COR-L47 (cell line): ENCODE measurements at places on chromosomes 12 and 14.

DNA sequence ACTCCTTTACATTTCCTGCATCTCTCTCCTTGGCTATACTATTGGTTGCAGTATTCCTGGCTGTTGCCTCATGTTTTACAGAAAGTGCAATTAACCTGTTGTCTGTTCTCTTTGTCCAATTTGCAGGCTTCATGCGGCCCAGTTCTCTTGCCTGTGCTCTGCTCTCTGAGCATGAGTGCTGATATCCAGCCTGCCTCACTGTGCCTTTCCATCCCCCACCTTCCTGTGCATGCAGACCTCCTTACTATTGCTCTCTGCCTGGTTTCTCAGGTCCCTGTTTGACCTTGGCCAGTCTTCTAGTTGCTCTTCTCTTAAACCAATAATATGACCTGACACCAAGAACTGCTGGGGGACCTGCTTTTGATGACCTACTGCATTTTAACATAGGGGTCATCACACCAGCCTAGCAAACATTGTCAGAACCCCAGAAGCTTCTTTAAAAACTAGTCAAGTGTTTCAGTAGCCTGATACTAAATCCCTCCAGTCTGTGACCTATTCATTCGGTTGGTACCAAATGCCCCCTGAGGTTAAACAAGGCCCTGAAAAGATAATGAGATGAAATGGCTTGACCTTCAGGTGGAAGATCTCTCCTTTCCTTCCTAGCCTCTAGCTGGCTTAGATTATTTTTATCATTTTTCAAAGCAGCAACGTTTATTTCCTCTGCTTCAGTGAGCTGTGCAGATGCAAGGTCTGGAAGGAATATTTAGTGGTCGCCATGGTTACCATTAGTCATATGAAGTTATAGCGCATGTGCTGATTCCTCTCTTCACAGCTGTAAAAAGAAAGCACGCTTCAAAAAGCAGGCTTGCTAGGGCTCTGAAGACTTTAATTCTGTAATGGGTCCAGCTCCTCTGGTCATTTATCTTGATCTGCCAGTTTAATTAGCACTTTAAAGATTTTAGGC is 216.5 kb downstream of the PHLDA1 start:
- DNase-seq: no peak

DNA sequence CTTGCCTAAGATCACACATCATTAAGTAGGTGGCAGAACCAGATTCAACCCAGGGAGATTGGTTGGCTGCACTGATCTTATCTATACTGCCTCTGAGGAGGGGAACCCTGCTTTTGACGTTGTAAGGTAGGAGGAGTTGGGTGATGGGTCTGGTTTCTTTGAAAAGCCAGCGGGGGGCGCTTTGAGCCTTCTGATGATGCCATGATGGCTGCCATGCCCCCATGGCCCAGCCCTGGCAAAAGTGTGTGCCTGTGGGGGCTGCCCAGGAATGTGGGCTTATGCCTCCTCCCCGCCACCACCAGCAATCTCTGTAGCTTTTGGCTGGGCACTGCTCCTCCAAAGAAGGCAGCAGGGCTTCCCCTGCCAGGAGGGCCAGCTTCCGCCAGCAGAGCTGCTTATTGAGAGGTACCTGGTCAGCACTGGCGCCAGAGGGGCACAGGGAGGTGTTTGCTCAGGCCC is 224.3 kb downstream of the SLC41A2 start:
- no peak for DNase-seq

- DNase-seq: no peak
Measured at GRCh38 chr14:64601571-64601970, 51.8 kb downstream of the PPP1R36 start.

- DNase-seq: no peak
Measured at GRCh38 chr12:93387780-93388179, 10.1 kb downstream of the NUDT4 start.

DNA sequence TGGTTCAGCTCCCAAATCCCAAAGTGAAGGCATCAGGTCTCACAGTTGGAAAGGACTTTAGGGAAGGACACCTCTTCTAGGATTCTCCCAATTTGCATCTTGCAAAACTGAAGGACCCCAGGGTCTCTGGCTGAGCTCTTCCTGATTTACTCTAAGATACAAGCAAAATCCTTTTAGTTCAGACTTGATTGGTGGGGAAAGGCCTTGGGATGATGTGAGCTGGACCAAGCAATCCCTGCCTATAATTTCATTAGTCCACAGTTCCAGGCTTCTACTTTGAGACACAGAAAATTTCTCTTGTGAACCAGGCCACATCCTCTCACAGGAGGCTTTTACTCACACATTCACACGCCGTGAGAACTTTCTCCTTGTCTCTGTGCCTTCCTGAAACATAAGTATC is 23.6 kb upstream of the VWF start:
- DNase-seq: no peak

DNA sequence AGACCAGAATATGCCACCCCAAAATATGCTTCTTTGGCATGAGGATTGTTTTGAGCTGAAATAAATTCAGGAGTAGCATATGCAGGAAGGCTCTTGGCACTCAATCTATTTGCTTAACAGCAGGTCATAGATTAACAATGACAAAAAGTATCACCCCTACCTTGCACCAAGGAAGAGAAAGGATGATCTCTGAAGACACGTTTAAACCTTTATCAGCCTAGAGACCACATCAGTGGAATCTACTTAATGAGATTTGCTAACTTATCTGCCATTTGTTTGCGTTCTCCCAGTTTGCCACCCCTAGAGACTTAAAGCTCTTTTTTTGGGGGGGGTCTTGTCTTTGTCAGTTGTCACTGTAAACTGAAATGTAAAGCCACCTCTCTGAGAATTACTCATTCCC is 1278.7 kb upstream of the USP15 start:
- DNase-seq: no peak

GRCh38 chr12:62784576-62784975 is 150.4 kb downstream of the PPM1H start:
- DNase-seq: no peak

- DNase-seq: no peak
Measured at GRCh38 chr12:47035484-47035883, 43.9 kb upstream of the PCED1B start.

GRCh38 chr12:53755893-53756292 is 4.1 kb upstream of the CISTR start:
- no peak for DNase-seq

- no peak for DNase-seq
Measured at GRCh38 chr12:82015623-82016347, 256.6 kb upstream of the PPFIA2 start.

DNA sequence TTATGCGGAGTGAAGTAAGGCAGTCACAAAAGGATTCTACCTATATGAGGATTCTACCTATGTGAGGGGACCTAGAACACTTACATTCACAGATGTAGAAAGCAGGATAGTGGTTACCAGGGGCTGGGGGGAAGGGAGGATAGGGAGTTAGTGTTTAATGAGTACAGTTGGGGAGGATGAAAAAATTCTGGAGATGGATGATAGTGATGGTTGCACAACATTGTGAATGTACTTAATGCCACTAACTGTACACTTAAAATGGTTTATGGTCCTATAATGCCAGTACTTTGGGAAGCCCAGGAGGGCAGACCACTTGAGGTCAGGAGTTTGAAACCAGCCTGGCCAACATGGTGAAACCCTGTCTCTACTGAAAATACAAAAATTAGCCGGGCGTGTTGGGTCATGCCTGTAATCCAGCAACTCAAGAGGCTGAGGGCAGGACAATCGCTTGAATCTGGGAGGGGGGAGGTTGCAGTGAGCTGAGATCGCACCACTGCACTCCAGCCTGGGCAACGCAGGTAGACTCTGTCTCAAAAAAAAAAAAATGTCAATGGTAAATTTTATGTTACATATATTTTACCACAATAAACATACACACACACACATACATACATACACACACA is 25.4 kb downstream of the SVOP start:
- no peak for DNase-seq

- DNase-seq: no peak
Measured at GRCh38 chr14:92933481-92933880, 10.5 kb downstream of the CHGA start.

DNA sequence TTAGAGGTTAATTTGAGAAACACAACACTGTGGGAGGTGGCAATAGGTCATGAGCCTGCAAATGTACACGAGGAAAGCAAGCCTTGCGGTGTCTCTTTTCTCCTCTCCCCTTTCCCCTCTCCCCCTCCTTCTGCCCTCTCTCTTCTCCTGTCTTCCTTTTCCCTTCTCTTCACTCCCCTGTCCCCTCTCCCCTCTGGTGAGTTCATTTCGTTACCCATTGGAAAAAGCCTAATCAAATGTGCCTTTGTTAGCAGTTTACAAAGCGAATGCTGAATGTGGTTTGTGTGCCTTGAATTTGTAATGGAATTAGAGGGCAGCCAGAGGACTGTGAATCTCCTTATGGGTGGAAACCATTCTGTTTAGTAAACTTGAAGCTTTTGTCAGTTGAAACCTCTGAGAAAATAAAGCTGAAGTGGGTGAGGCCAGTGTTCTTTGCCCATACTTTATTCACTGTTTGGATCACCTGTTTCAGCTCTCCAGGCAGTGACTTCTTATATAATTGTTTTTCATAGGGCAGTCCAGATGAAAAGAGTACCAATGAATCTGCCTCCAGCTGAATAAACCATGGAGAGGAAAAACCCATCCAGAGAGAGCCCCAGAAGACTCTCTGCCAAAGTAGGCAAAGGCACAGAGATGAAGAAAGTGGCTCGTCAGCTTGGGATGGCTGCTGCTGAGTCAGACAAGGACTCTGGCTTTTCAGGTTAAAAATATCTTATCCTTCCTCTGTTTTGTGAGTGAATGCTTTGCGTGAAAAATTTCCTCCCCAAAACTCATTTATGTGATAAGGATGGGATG is 7.3 kb downstream of the CIPC start:
- no peak for DNase-seq

DNA sequence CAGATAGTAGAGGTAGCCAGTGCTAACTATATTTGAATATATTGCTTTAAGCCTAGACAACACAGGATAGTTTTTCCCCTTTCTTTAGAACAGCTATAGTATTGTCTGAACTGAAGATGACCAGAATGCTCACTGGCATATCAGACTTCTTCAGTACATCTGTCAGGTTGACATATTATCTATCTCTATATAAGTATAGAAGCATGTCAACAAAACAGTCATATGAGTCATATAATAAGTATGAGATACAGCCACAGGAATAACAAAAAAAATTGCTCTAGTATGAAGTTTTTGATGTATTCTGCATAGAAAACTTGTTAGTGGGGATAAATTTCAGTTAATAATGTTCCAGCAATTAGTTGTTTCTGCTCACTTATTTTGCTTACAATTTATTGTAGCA is 767.7 kb downstream of the LRFN5 start:
- no peak for DNase-seq

- DNase-seq: no peak
Measured at GRCh38 chr12:121637231-121637914, 11.0 kb downstream of the ORAI1 start.

GRCh38 chr12:12126551-12126950 is 55.8 kb downstream of the BCL2L14 start:
- no peak for DNase-seq

- DNase-seq: no peak
Measured at GRCh38 chr12:87302126-87302745, 727.0 kb downstream of the C12orf50 start.

DNA sequence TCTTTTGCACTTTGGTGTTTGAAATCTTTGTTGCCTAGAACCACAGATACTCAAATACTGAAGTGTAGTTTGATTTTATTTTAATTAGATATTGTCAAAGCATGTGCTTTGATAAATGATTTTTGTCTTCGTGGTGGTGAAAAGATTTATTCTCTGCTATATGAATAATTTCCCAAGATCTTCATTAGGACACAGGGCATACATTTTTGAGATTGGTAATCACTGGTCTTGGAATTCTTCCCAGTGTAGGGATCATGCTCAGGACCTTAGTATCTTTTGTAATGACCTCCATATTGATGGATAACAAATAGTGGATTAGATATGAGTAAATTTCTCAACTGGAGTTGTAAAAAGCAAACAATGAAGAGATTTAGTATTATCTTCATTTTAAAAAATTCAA is 28.2 kb downstream of the TBK1 start:
- no peak for DNase-seq

DNA sequence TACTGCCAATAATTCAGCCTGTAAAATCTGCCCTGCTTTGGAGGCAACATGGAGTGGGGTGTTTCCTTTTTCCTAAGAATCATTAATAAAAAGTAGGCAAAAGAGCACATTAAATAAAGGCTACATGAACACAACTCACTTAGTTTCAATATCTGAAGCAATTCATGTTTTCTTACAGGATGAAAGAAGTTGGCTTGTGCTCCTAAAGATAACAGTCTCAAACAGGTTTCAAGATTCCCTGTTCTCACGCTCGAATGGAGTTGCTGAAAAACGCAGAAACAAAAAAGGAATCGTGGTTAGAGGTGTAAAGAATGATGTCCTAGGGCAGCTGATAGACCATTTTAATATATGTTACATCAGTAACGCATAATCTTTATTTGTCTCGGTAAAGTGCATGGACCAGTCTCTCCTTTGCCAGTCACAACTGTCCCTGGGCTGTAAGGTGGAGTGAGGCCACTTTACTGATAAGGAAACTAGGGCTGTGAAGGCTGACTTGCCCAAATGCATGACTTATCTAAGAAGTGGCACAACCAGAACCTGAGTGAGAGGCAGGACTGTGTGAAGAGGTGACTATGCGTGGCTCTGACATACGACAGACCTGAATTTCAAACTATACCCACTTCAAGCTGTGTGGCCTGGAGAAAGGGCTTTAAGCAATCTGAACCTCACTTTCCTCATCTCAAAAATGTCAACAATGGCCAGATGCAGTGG is 12.6 kb downstream of the GIT2 start:
- DNase-seq: no peak

DNA sequence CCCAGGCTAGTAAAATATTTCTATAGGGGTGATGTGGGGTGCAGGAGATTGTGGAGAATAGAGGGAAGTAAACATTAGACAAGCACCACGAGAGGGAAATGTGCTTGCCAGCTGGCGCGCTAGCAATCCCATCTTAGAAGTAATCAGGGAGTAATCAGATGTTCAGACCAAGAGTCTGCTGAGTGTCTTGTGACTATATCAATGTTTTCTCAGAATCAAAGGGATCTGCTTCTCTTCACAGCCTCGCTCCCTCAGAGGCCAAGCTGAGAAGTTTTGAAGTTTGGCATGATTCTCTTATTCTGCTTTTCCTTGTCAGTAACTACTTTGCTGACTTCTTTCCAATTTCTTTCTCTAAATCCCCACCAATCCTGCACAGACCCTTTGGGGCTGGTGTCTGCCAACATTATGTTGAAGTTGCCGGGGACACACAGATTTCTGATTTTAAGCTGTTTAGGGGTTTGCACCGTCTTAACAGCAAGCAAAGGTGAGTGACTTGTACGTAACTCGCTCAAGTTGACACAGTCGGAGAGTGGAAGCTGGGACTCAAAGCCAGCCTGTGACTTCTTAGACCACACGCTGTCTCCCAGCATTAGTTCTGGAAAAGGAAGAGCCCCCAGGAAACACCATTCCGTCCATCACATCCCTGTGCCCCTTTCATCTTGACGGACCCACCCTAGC is 22.0 kb upstream of the TSPAN9 start:
- DNase-seq: no peak

- no peak for DNase-seq
Measured at GRCh38 chr12:28248555-28249145, 58.4 kb downstream of the CCDC91 start.
